A549 (cell line): ENCODE measurements at places on chromosomes 6 and 20.
A peak's percentile ranks its signal among the peaks of the same experiment; 100 is the strongest.

DNA sequence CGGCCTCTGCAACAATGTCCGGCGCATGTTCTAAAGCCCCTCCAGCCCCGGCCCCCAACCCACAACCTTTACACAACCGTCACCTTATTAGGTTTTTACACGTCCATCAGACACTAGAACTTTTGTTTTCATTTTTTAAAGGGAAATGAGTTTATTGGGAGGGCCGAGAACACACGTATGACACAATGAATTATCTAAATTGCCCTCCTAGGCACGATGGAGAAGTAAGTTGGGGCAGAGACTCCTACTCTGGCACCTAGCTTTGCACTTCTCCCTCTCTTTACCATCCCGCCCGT, 1.2 kb upstream of the DLL1 start:
- no peak for DNase-seq

DNA sequence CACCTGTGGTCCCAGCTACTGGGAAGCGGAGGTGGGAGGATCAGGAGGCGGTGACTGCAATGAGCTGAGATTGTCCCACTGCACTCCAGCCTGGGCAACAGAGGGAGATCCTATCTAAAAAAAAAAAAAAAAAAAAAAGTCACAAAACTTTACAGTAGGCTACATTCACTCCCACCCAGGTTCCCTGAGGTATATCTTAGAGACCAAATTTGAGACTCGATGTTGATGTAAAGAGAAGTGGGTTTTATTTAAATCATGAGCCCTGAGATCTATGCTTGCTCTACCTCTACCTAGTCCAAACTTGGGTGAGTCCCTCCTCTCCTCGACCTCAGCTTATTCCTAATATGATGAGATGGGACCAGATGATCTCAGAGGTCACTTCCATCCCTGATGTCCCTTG, 8.8 kb upstream of the DEF6 start:
- DNase-seq: no peak

- no peak for DNase-seq
Measured at GRCh38 chr20:35892871-35893270, 61.4 kb downstream of the SCAND1 start.

DNA sequence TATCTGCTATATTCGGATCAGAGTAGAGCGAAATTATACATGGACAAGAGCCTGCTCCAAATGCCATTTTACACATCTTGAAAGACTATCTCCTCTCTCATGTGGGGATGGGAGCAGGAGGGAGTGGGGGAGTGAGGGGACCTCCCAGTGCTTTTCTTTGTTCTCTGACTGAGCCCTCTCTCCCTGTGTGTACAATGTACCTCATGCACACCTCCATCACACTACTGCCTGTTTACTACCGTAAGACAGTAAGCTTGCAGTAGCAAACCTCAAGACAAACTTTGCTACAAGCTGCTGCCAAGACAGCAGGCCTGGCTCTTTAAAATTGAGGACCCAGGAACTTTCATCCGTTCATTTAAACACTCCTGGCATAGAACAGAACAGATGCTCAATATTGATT, 7.2 kb downstream of the NHSL1 start:
- DNase-seq: no peak

DNA sequence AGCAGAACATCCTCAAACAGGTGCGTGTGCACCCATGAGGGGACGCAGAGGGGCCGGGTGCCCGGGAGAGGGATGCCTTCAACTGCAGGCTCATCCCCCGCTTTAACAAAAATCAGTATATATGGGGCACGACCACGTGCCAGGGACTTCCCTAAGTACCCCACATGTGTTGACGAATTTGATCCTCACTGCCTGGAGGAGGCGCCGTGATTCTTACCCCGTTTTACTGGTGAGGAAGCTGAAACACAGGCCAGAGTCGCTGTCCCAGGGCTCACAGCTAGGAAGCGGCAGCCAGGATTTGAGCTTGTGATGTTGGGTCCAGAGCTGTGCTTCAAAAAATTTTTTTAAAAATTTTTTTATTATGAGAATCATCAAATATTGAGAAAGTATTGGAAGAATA, 44.8 kb downstream of the ITPR3 start:
- no peak for DNase-seq

- no peak for DNase-seq
Measured at GRCh38 chr6:133259561-133259960, 18.4 kb downstream of the EYA4 start.

DNA sequence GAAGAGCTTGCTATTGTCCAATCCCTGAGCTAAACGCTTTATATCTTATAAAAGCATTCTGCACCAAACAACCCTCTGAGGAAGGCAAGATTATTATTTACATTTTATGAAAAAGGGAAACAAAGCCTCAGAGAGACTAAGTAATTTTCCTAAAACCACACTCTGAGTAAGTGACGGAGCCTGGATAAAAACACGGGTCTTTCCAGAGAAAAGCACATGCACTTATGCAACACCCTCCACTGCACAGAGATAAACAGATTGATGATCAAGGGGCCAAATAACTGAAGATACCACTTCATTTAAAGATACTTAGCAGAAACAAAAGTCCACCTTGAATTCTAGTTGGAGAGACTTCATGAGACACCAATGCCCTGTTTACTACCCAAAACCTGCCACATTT, 214.7 kb upstream of the PDE10A start:
- no peak for DNase-seq

- peak; percentile 33 for DNase-seq
Measured at GRCh38 chr6:149934249-149935156, 7.3 kb upstream of the ULBP2 start.

- no peak for DNase-seq
Measured at GRCh38 chr20:50195524-50196120, 5.0 kb downstream of the CEBPB start.

DNA sequence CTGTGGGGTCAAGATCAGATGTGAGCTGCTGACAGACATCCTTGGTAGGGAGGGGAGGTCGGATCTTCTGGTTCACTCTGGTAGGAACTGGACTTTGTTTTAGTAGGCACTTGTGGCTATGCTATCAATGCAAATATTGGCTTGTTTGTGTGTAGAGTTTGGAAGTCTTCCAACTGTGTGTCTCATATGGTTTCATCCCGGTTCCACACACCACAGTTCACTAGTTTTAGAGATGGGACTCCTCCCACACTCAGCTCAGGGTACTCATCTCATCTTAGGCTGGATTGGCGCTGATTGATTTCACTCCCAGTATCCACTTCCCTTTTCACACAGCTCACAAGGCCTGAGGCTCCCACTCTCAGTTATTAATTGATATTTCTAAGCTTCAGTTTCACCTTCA, 161.3 kb downstream of the THBS2 start:
- DNase-seq: no peak

DNA sequence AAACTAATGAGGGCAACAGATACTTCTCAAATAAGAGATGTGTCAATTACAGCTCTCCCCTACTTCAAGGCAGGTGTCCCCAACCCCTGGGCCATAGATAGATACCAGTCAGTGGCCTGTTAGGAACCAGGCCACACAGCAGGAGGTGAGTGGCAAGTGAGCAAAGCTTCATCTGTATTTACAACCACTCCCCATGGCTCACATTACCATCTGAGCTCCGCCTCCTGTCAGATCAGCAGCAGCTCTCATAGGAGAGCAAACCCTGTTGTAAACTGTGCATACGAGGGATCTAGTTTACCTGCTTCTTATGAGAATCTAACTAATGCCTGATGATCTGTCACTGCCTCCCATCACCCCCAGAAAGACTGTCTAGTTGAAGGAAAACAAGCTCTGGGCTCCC, 422.1 kb downstream of the GJA1 start:
- no peak for DNase-seq

DNA sequence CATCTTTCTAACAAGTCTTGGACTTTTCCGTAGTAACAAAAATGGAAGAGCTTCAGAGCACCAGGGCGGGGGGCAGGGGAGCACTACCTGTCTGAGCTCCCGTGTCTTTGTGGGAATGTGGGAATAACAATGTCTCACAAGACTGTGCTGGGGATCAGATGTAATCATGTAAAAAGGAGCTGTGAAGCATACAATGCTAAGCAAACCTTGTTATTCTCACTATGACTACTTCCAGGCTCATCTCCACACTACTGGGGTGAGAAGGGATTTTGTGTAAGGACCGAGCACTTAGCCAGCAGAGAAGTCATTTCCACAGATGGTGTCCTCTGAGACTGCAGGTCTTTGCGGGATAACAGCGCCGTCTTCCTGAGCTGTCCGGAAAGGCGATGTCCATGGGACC, 27.1 kb downstream of the PRR18 start:
- DNase-seq: no peak

DNA sequence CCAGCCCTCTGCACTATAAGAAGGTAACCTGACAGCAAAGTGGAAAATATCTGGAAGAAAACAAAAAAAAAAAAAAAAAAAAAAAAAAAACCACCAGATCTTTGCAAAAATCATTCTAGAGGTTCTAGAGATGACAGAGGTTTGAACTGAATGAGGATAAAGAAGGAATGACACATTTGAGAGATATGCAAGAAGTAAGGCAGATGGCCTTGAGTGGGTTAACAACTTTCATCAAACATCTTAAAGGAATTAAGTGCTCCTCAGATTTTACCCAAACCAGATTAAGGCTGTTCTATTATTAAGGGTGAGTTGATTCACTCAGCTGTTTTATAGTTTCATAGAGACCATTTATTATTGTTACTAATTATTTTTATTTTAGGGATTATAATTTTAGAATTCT, 62.0 kb downstream of the RSPO3 start:
- no peak for DNase-seq

- DNase-seq: no peak
Measured at GRCh38 chr6:159982731-159983506, 14.0 kb downstream of the IGF2R start.

- DNase-seq: no peak
Measured at GRCh38 chr6:47131773-47132172, 89.6 kb upstream of the ADGRF1 start.

DNA sequence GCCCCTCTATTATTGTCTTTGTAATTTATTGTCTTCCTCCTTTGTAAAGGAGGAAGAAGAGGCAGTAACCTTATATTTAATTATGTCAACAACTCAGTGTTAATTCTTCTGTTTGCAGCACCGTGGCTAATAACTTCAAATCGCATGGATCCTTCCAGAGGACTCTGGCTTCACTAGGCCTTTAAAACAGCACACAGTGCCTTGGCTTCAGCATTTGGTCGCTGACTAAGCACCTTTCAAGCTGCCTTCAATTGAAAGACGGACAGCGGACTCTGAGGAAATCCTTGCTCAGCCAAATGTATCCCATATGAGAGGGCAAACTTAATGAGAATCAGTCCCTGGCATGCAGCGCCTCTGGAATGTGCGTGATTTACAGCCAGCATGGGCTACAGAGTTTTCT, 64.2 kb downstream of the SGK1 start:
- DNase-seq: no peak

GRCh38 chr6:75528423-75528822, 34.8 kb upstream of the FILIP1 start:
- DNase-seq: no peak

GRCh38 chr6:45184937-45185336, 143.2 kb upstream of the RUNX2 start:
- DNase-seq: no peak

- DNase-seq: no peak
Measured at GRCh38 chr20:37395921-37396415, 50.0 kb downstream of the SRC start.

GRCh38 chr6:111888928-111889695, 15.9 kb upstream of the FYN start:
- DNase-seq: no peak

DNA sequence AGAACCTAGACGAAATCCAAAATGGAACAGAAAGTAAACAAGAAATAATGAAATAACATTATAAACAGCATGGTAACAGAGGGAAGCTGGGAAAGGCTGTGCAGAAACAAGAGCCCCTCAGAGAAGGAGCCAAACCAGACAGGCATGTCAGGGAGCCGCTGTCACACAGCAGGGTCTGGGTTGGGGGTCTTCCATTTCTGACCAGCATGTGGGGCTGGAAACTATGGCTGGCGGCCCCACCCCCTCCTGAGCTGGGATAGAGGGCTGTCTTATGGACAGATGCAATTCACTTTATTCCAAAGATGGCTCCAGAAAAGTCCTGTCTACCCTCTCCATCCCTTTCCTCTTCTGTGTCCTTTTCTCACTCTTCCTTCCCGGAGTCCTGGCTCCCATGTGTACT, 27.3 kb downstream of the C6orf89 start:
- no peak for DNase-seq

DNA sequence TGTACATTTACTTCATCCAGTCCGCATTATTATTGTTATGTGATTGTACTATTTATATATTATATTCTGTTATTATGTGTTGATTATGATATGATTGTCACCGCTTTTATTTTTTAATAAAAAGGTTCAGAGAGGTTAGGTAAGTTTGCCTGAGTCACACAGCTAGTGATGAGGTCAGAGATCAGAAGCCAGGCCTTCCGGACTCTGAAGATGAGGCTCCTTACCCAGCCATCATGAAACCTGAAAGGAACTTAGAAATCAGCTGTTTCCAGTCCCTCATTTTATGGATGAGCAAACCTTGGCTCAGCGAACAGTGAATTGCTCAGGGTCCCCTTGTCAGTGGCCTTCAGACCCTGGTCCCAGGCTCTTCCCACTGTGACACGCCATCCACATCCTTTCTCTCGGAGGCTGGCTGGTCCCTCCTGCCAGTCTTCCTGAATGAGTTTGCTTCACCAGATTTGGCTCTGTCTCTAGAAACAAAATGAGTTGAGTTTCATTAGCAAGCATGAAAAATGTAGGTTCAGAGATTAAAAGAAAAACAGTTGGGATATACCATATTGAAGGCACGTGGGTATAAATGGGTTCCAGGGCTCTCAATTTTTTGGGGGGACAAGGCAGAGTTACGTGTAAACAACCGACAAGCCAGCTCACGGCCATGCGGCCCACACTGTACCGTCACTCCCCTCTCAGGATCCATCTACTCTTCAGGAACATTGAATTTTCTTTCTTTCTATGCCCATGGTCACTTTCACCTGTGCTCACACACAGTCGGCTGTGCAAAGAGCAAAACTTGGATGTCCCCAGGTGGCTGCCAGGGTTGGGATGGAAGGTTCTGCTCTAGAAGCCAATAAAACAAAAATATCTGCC, 132.9 kb downstream of the ZDHHC14 start:
- no peak for DNase-seq

DNA sequence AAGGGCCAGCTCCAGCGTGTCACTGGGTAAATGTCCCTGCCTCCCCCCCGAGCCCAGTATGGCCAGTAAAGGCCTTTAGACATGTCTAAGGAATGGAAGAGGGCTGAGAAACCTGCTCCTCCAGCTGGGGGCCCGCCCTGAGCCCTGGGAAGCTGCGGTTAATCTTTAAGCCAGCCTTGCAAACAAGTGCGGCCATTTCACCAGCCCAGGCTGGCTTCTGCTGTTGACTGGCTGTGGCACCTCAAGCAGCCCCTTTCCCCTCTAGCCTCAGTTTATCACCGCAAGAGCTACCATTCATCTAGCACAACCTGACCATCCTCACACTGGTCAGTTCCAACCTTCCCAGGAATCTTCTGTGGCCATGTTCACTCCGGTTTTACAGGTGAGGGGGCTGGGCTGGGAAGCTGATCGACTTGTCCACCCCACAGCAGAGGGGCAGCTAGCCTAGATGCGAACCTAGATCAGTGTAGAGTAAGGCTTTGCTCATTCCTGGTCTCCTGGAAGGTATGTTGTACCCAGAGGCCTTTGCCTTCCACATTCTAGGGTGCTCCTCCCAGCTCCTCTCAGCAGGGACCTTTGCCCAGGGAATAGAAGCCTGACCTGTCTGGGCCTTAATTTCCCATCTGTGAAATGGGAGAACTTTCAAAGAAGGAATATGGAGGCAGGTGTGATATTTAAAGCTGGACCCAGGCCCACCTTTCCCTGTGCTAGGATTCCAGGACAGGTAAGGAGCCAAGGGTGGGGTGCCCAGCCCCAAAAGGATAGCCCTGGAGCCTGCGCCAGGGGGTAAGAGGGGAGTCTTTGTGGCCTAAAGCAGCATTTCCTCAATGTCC, 1.2 kb upstream of the SRC start:
- DNase-seq: peak; percentile 68
